SK-N-DZ (cell line): ENCODE measurements at places on chromosomes 7 and 10.

- DNase-seq, result no peak
Observed at GRCh38 chr10:5935628-5936027, 41.7 kb downstream of the IL15RA start.

GRCh38 chr7:154559454-154559853, 443.5 kb downstream of the PAXIP1 start:
- DNase-seq, result no peak

DNA sequence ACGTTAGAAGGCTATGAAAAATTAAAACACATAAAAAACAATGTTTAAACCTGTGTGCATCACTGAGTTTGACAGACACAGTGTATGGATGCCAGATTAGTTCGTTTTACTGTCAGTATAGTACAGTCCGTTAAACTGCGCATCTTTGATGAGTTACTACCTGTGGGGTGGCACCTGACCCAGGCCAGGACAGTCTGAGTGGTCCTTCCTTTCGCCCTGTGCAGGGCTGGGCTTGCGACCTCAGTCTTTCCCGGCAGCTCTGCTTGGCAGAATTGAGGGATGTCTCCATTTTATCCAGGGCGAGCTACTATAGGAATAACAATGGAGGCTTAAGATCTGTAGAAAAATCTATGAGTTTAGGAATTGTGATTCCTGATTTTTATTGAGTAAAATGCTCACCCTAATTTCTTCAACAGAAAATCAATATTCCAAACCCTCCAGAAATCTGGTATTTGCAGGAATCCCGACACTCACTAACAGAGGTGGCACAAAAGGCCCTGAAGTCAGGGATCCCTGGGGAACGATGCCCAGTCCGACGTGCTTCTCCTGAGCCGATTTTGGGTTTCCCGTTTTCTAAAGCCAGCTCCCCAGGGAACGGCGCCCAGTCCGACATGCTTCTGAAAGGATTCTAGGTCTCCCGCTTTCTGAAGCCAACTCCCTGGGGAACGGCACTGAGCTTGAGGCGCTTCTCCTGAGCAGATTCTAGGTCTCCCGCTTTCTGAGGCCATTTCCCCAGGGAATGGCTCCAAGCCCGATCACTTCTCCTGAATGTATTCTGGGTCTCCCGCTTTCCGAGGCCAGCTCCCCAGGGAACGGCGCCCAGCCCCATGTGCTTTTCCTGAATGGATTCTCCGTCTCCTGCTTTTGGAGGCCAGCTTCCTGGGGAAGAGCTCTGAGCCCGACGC, 377.6 kb downstream of the DNAJB6 start:
- no peak for DNase-seq

DNA sequence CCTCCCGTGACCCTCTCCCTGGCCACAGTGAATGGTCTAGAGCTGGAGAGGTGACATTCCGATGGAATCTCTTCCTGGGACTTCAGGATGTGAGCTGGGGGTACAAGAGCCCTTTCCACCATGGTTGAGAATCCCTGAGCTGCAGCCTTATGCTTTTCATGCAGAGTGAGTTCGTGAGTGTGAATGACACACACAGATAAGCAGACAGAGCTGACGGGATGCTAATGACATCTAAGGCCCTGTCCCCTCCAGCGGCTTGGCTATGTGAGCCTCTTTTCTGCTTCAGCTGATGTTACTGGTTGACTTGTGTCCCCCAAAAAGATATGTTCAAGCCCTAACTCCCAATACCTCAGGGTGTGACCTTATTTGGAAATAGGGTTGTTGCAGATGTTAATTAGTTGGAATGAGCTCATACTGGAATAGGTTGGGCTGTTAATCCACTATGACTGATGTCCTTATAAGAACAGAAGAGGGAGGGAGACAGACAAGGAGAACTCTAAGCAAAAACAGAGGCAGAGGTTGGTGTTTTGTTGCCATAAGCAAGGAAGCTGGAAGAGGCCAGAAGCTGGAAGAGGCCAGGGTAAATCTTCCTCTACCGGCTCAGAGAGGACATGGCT, 111.1 kb upstream of the AFAP1L2 start:
- peak; percentile 14 for DNase-seq

DNA sequence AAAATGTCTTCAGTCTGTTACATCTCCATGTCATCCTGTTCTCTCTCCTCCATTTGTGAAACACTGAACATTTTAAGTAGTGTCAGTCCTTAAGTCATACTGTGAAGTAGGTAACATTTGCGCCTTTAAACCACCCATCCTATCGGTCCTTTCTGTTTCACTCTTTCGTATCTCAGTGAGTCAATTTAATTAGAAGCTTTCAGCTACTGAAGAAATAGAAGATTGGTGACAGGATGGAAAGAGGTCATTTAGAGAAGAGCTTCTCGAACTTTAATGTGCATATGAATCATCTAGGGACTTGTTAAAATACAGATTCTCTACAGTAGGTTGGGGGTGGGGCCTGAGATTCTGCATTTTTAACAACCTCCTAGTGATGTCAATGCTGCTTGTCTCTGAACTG, 113.4 kb downstream of the SRI start:
- no peak for DNase-seq

GRCh38 chr7:111953611-111954010, 252.6 kb downstream of the DOCK4 start:
- peak; percentile 16 for DNase-seq

DNA sequence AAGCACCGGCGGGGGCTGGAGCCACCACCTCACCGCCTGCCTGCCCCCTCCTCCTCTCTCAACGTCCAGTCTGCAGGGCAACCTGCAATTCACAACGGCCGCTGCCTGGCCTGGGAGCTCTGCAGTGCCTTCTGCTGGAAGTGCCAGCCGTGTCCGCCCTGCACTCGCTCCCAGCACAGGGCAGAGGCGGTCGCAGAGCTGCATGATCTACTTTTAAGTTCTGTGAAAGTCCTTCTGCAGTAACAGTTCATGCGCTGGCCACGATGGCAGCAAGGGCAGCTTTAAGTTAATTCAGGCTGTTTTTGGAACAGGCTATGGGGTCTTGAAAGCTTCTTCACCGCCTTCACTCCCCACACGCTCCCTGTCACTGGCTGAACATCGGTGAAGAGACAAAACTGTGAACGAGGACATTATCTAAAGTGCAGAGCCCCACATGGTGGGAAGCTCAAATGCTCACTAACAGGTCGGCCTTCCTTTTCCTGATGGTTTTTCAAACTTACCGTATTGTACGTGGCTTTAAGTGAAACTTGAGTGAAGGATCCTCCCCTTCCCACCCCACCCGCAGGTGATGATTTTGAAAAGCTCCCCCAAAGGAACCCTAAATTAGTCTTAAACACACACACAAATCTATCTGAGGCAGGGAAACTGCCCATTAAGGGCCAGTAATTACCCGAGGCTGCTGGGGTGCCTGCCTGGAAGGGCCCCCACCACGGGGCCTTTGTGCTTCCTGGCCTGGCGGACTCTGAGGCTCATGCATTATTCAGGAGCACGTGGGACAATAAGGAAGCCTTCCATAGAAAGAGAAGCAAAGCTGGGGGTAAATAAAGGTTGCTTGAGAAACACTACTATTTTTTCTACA, 504.3 kb downstream of the DNAJB6 start:
- DNase-seq, result no peak

GRCh38 chr7:83821866-83822265, 172.9 kb upstream of the SEMA3E start:
- no peak for DNase-seq

DNA sequence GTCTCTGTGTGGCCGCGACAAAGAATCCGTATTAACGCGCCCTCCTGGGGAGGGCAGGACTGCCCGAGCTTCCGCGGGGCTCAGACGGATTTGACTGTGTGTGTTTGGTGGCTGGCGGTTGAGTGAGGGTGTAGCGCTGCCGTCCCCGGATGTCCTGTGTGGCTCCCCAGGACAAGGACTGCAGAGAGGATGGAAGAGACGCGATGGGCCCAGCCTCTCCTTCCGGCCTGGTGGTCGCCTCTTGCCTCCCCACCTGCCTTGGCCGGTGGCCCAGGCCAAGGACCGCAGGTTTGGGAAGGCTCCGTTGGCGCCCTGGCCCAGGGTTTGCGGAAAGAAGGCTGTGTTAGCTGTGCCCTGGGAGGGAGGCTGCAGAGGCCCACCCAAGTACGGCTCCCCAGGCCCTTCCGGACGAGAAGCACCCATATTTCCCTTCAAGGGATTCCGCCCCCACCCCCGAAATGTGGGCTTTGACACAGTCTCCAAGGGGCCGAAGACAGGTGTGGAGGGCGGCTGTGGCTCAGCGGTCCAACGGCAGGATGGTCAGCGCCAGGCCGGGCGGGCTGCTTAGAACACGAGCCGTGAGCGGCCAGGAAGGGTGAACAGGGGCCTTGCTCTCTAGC, 2.3 kb downstream of the UNCX start:
- no peak for DNase-seq

DNA sequence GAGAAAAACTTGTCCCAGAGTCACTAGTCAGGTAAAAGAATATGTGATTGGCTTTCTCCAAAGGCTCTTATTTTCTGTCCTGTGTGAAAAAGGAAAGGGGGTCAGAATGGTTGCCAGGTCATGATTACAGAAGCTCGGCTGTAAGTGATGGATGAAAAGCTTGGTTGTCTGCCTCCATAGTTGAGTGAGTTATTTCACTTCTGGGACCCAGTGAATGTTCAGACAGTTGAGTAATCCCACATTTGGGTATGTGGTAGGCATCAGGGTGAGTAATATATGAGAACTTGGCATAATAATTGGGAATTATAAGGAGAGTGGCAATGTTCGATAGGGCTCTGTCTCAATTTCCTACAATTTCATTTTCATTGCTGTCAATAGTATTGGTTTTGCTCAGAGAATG, 72.5 kb downstream of the BBS9 start:
- DNase-seq, result no peak

DNA sequence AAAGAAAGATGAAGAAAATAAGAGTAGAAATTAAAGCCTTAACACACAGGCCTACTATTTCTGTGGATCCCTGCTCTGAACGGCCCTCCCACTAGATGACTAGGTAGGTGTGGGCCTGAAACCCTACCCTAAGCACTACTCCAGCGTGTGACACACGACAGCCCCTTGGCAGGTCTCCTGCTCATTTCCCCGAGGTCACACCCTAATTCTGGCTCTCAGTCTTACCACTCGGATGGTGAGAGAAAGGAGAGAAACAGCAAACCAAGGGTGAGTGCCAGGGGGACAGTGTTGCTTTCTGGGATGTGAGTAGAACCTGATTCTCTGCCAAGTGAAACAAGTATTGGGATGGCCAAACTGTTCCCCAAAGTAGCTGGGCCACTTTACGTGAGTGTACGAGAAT, 12.1 kb downstream of the GALNTL5 start:
- DNase-seq, result no peak

GRCh38 chr10:1026578-1026977, 919 bp upstream of the IDI2 start:
- no peak for DNase-seq

DNA sequence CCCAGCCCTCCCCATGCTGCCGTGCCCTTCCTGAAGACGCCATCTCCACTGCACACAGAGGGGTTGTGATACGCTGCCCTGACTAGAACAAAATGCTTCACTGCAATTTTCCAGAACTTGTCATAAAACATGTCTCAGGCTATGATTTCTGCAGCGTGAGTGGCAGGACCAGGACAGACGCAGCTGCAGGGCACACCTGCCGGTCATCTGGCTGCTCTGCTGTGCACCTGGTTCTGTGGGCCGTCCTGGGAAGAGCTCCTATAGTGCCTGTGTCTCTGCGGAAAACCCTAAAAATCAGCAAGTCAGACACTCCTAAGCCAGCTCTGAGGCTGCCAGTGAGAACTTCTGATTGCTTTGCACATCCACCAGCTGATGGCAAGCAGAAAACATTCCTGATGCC, 39.7 kb upstream of the DIP2C start:
- DNase-seq, result no peak

- no peak for DNase-seq
Observed at GRCh38 chr7:135181261-135181928, 10.9 kb upstream of the CYREN start.

DNA sequence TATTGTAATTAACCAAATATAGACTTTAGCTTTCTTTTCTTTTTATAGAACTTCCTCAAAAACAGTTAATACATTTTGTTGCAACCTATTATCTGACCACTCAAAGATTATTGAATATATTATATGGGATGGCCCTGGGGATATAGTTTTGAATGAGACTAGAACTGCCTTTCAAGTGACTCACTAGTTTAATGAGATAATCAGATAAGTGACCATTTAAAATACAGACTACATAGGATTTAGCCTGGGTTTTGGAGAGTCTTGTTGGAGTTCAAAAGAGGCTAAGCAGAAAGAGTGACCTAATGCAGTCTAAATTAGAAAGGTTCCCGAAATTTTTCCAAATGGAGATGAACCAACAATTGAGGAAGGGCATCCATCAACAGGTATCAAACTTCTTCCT, 305.2 kb upstream of the ETV1 start:
- DNase-seq, result no peak

- DNase-seq, result no peak
Observed at GRCh38 chr7:50210706-50211115, 93.8 kb upstream of the IKZF1 start.

- no peak for DNase-seq
Observed at GRCh38 chr7:28130277-28130676, 50.3 kb downstream of the JAZF1 start.

GRCh38 chr10:32002531-32002930, 53.7 kb downstream of the KIF5B start:
- DNase-seq, result no peak

GRCh38 chr7:36896418-36896817, 172.1 kb upstream of the AOAH start:
- DNase-seq, result no peak

DNA sequence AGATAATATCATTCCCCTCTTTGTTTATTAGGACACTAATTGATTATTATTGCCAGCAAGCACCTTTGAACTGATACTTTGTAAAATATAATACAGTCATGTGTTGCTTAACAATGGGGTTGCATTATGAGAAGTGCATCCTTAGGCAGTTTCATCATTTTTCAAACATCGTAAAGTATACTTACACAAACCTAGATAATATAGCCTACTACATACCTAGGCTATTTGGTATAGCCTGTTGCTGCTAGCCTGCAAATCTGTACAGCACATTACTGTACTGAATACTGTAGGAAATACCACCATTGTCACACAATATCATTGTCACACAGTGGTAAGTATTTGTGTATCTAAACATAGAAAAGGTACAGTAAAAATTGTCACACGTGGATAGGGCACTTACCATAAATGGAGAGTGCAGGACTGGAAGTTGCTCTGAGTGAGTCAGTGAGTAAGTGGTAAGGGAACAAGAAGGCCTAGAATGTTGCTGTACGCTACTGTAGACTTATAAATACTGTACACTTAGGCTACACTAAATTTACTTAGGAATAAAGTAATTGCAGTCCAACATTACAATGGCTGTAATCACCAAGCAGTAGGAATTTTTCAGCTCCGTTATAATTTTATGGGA, 70.7 kb downstream of the LCOR start:
- no peak for DNase-seq

GRCh38 chr10:75959912-75960311, 528.5 kb downstream of the LRMDA start:
- DNase-seq, result no peak

GRCh38 chr7:99623091-99623693, 6.4 kb downstream of the ZSCAN25 start:
- DNase-seq, result no peak

- DNase-seq, result no peak
Observed at GRCh38 chr7:1670894-1671593, 967 bp downstream of the ELFN1 start.
